ENCODE measurements at places on chromosomes 11 and 22.

DNA sequence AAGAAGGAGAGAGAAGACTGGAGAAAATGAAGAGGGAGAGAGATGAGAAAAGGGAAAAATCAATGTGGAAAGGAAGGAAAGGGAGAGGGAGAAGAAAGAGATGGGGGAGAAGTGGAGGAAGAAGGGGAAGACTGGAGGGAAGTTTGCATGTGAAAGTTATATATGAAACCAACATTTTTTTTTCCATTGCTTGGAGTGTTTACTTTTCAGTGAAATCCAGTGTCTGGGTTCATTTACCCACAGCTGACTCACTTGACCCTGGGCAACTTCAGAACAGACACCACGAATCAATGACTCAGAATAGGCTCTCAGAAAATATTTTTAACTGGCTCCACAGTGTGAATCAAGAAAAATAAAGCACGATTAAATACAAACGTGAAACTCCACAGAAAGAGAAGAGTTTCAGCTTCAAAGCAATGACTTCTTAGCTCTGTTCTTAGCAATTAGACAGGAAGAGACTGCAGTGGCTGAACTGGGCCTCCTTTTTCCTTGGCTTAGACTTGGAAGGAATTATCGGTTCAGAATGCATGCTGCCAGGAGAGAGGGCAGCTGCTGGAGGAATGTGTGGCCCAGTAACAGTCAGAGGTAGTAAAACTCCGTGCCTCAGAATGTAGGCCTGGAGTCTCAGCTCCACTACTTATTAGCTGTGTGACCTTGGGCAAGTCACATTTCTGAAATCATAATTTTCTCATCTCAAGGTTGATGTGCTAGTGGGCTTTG, 237.5 kb downstream of the MIAT start:
- DNase-seq, result no peak

- no peak for DNase-seq
Observed at GRCh38 chr22:49266561-49267519, 560.8 kb downstream of the BRD1 start.

GRCh38 chr22:28413612-28414399, 265.8 kb downstream of the TTC28 start:
- DNase-seq, result no peak

DNA sequence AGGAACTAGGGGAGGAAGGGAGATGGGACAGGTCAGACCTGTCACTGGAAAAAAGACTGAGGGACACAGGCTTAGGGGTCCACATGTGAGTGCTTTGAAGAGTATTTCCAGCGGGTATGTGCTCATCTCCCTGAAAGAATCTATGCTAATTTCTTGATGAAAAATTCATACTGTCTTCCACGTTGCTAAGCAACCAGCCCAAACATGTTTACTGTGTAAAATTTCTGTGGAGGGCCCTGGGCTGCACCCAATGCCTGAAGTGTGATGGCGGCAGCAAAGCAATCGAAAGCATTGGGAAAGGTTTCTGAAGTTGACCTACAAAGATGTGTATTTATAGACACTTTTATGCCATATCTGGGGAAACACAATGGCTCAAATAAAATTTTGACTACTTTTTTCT, 7.4 kb downstream of the SYT13 start:
- DNase-seq, result no peak

DNA sequence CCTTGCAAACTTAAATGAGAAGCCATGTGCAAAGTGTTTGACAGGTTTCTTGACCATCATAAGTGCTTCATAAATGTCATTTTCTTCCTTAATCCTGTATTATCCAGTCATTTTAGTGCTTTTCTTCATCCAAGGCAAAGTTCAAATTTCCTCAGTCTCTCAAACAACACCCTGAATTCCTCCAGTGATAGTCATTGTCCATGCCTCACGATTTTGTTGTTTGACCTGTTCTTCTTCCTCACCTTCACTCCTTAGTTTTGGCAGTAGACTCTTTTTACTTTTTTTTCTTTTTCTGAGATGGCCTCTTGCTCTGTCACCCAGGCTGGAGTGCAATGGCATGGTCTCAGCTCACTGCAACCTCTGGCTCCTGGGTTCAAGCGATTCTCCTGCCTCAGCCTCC, 1257.3 kb downstream of the FAM181B start:
- no peak for DNase-seq

DNA sequence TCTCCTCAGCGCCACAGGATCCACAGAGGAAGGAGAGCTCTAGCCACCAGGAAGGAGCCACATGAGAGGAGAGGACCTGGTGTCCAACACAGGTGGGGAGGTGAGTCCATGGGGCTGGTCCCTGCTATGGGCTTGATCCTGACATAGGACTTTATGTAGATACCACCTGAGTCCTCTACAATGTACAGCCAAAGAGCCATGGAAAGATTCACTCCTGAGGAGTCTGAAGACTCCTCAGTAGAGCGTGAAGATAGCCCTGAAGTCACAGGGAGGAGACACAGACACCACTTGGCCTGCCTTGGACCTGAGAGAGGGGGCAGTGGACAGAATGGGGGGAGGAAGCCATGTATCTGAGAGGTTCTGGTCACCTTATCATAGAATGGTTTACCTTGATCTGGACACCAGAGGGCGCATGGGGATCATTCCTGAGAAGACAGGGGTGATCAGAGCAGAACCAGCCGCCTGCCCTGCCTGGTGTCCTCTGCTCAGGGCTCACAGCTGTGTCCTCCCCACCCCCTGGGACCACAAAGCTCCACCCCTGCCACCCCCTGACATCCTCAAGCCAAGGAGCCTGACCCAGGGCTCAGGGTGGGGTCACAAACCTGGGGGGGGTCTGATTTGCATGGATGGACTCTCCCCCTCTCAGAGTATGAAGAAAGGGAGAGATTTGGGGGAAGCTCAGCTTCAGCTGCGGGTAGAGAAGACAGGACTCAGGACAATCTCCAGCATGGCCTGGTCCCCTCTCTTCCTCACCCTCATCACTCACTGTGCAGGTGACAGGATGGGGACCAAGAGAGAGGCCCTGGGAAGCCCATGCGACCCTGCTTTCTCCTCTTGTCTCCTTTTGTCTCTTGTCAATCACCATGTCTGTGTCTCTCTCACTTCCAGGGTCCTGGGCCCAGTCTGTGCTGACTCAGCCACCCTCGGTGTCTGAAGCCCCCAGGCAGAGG, 77.0 kb downstream of the ZNF280B start:
- peak; percentile 45 for DNase-seq

DNA sequence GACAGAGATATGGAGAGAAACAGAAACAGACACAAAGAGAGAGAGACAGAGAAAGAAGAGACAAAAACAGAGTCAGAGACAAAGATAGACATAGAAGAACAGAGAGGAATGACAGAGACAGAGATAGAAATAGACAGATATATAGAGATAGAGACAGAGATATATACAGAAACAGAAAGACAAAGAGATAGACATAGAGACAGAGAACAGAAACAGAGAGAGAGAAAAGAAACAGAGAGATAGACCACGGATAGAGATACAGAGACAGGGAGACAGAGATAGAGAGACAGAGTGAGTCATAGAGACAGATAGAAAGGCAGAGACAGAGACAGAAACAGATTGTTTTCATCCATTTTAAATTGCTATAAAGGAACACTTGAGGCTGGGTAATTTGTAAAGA, 12.3 kb upstream of the MPEG1 start:
- no peak for DNase-seq

- peak; percentile 19 for DNase-seq
Observed at GRCh38 chr22:46788441-46789172, 26.2 kb downstream of the TBC1D22A start.

Measured in CD4-positive, alpha-beta T cell treated with Interleukin-2 at 100 ng/mL for 4 hours (primary cell).